Esophagus squamous epithelium (tissue), 5 donors: ENCODE measurements at places on chromosomes 16 and 17. TPM values are rescaled to one million over a fixed set of nuclear protein-coding genes. Genes with fewer than 3 reads are reported as not detected.

Gene ALDOA
- total RNA-seq, result 1,534 TPM

Gene DOC2A
- total RNA-seq, result 0.76 TPM

Gene CIAPIN1
- 30.5 TPM for total RNA-seq

DNA sequence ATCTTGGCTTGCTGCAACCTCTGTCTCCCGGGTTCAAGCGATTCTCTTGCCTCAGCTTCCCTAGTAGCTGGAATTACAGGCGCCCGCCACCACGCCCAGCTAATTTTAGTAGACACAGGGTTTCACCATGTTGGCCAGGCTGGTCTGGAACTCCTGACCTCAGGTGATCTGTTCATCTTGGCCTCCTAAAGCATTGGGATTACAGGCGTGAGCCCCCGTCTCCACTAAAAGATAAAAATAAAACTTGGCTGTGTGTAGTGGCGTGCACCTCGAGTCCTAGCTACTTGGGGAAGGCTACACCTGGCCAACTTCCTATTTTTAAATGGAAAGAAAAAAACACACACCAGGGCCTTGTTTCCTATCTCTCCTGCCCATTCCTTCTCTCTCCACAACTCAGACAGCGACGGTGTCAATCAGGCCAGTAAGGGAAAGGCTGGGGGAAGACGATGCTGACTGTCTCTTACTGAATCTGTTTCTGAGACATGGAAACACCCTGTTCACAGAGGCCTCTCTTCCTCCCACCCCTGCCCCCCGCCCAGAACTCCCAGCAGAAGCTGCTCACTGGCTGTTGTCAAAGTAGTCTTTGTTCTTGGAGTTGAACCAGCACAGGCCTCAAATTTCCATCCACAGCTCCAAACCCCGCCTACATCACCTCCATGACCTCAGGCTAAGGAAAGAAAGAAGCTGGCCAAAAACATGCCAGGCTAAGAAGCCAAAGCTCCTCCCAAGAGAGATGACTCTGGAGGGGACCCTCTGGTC, 96.6 kb downstream of the NXN start:
- no peaks in the 10 kb centered on the region for H3K27me3 ChIP-seq
- no peak overlapping the region for H3K4me3 ChIP-seq
- peak overlapping the region; percentile 83 for H3K27ac ChIP-seq
- H3K4me1 ChIP-seq, result peaks cover 19% of the 10 kb centered on the region
- no peaks in the 10 kb centered on the region for H3K36me3 ChIP-seq

Gene CD300LB
- not detected for total RNA-seq

Gene ST6GALNAC2
- total RNA-seq, result 15.2 TPM

Gene CES5A
- total RNA-seq, result not detected

- no peak for DNase-seq
- H3K27ac ChIP-seq, result no peak overlapping the region
- no peaks in the 10 kb centered on the region for H3K4me1 ChIP-seq
- H3K36me3 ChIP-seq, result no peaks in the 10 kb centered on the region
- H3K4me3 ChIP-seq, result no peak overlapping the region
These were observed 82.2 kb upstream of the BRD7 start for GRCh38 chr16:50450957-50451356.

- peaks cover 54% of the 10 kb centered on the region for H3K4me1 ChIP-seq
- H3K4me3 ChIP-seq, result peak overlapping the region; percentile 99
- H3K36me3 ChIP-seq, result no peaks in the 10 kb centered on the region
These were observed 490 bp downstream of the GID4 start for GRCh38 chr17:18039535-18040260.

Gene CDH3
- 36.8 TPM for total RNA-seq

Gene TBC1D26
- not detected for total RNA-seq

DNA sequence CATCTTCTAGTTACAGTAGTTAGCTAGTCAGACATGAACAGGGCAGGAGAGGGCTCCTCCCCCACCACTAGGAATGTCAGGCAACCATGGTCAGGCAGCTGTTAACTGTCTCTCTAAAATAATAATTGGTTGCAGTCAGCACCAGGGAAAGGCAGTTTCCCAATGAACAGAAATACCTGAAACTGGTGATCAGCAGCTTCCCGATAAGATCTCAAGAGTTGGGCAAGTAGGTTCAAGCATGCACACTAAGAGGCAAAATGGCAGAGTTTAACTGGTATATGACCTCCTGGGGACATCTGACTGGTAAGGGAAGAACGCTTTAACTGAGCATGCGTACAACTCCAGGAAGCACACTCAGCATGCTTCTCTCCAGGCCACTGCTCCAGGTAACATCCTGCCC, 12.6 kb upstream of the XYLT1 start:
- H3K27ac ChIP-seq, result no peak overlapping the region
- no peak for DNase-seq
- peaks cover 21% of the 10 kb centered on the region for H3K27me3 ChIP-seq
- H3K36me3 ChIP-seq, result no peaks in the 10 kb centered on the region
- H3K4me3 ChIP-seq, result no peak overlapping the region

DNA sequence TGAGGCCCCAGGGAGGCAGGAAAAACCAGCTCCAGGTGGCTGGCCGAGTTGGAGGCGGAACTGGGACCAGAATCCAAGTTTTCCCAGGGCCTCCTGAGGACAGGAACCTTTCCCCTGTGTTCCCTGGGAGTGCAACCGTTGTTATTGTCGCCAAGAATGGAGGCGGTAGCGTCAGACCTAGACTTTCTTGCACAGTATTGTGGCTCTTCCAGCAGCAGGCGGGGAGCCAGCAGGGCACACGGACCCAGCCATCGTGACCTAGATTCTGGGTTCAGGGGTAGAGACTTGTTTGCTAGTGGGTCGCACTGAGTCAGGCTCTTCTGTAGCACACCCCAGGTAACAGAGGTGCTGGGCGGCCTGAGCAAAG, 667 bp upstream of the KIF19 start:
- no peak overlapping the region for H3K27ac ChIP-seq
- H3K4me3 ChIP-seq, result no peak overlapping the region
- peaks cover 10% of the 10 kb centered on the region for H3K27me3 ChIP-seq
- no peak for DNase-seq
- H3K36me3 ChIP-seq, result no peaks in the 10 kb centered on the region

Gene CCL2
- total RNA-seq, result 5.5 TPM

DNA sequence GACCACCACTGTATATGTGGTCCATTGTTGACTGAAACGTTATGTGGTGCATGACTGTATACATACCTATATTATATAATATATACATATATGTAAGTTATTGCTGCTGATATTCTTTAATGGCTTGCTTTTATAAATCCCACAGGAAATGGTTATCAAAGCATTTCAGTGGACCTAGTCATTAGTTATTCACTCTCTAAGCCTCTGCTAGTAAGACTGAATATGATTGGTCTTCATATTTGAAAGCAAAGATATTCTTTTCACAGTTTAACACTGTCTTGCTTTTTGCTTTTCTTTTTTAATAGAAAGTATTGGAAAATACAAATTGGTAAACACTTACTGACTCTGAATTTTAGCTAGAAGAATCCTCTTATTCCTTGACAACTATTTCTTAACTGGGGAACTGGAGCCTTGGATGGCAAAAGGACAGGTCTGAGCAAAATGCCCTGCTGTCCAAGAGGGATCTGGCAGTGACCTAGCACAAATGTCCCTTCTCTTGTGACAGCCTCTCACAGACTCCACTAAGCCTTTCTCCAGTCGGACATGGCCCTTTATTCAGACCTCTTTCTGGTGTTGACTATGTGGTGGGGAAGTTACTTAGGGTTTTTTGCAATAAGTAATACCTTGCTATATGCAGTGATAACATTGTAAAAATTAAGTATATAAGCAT, 14.7 kb upstream of the MYH2 start:
- H3K27me3 ChIP-seq, result no peaks in the 10 kb centered on the region
- H3K36me3 ChIP-seq, result no peaks in the 10 kb centered on the region
- no peak for DNase-seq
- H3K4me3 ChIP-seq, result no peak overlapping the region
- no peak overlapping the region for H3K27ac ChIP-seq

GRCh38 chr16:54285414-54286089, 1.0 kb downstream of the IRX3 start:
- H3K27ac ChIP-seq, result peak overlapping the region; percentile 97
- no peaks in the 10 kb centered on the region for H3K27me3 ChIP-seq
- peaks cover 38% of the 10 kb centered on the region for H3K4me1 ChIP-seq
- H3K36me3 ChIP-seq, result no peaks in the 10 kb centered on the region
- no peak for DNase-seq

Gene KIF19
- total RNA-seq, result 0.76 TPM

Gene SCNN1G
- total RNA-seq, result 5.4 TPM

GRCh38 chr16:71230122-71230845, at the start of gene HYDIN:
Gene HYDIN, minus strand, starts transcription at chr16:71230722. Its CDS starts 43,827 bp downstream, at chr16:71186895.
- H3K4me3 ChIP-seq, result no peak within 1 kb of the TSS
- H3K36me3 ChIP-seq, result no peaks in the 10 kb centered on the region
- no peaks in the 10 kb centered on the region for H3K27me3 ChIP-seq
- H3K27ac ChIP-seq, result no peak within 1 kb of the TSS
- DNase-seq, result no peak

- no peaks in the 10 kb centered on the region for H3K36me3 ChIP-seq
- H3K27ac ChIP-seq, result peak overlapping the region; percentile 92
- DNase-seq, result no peak
- peak overlapping the region; percentile 92 for H3K4me3 ChIP-seq
These were observed 996 bp downstream of the SLC25A10 start for GRCh38 chr17:81713004-81713555.

Gene HS3ST2
- 0.12 TPM for total RNA-seq

DNA sequence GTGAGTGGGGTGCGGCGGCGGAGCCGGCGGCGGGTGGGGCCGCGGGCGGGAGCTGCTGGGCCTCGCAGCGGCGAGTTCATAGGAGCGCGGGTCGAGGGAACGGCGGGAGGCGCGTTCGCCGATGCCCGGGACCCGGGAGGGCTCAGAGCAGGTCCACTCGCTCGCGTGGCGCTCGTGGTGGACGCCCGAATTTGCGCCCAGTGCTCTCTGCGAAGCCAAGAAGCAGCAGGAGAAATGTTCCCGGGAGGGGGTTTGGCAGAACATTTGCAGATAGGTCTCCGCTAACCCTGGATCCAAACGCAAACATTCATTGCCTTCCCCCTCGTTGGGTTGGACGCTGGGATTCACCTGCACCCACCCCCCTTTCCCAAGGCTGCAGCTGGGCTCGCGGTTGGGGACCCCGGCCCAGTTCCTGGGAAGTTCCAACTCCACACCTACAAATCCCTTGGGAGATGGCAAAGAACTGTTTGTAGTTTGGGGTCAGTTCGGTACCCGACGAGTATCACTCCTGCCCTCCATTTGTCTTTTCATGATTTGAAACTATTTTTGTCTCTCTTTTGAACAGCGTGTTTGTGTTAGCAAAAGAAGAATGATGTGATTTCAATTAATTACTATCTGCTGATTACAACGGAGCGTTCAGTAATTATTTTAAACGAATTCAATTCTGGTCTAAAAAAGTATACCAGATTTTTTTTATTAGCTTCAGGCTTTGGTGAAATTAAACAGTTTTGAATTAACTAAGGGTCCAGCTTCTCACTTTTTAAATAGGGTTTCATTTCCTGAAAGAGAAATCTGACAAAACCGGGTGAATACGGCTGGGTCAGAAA, 2.3 kb downstream of the NTN1 start:
- peak overlapping the region; percentile 71 for H3K4me3 ChIP-seq
- peak overlapping the region; percentile 75 for H3K27ac ChIP-seq
- H3K4me1 ChIP-seq, result peaks cover 18% of the 10 kb centered on the region
- H3K27me3 ChIP-seq, result no peaks in the 10 kb centered on the region

- peaks cover 3% of the 10 kb centered on the region for H3K4me1 ChIP-seq
- no peak overlapping the region for H3K27ac ChIP-seq
- no peaks in the 10 kb centered on the region for H3K27me3 ChIP-seq
- DNase-seq, result no peak
- H3K36me3 ChIP-seq, result no peaks in the 10 kb centered on the region
These were observed 8.2 kb downstream of the DCAF7 start for GRCh38 chr17:63558441-63558840.

Gene GJD3
- 1.7 TPM for total RNA-seq

- H3K4me3 ChIP-seq, result no peak overlapping the region
These were observed 15.0 kb upstream of the PITPNA start for GRCh38 chr17:1577583-1578013.

GRCh38 chr17:733743-734142, 1.3 kb downstream of the TLCD3A start:
- DNase-seq, result no peak
- H3K36me3 ChIP-seq, result no peaks in the 10 kb centered on the region
- H3K4me1 ChIP-seq, result peaks cover 23% of the 10 kb centered on the region

Gene ZNF624
- 2.9 TPM for total RNA-seq

GRCh38 chr17:7880076-7880868, 8.3 kb upstream of the CHD3 start:
- peaks cover 14% of the 10 kb centered on the region for H3K4me1 ChIP-seq
- no peak overlapping the region for H3K27ac ChIP-seq
- DNase-seq, result no peak
- no peaks in the 10 kb centered on the region for H3K27me3 ChIP-seq
- no peak overlapping the region for H3K4me3 ChIP-seq

- no peak for DNase-seq
- H3K27me3 ChIP-seq, result no peaks in the 10 kb centered on the region
- H3K4me3 ChIP-seq, result no peak overlapping the region
- peak overlapping the region; percentile 0 for H3K27ac ChIP-seq
These were observed 3.2 kb downstream of the B3GNT9 start for GRCh38 chr16:67147437-67148140.

GRCh38 chr17:65536573-65537342, 24.7 kb downstream of the AXIN2 start:
- peak overlapping the region; percentile 48 for H3K27ac ChIP-seq

DNA sequence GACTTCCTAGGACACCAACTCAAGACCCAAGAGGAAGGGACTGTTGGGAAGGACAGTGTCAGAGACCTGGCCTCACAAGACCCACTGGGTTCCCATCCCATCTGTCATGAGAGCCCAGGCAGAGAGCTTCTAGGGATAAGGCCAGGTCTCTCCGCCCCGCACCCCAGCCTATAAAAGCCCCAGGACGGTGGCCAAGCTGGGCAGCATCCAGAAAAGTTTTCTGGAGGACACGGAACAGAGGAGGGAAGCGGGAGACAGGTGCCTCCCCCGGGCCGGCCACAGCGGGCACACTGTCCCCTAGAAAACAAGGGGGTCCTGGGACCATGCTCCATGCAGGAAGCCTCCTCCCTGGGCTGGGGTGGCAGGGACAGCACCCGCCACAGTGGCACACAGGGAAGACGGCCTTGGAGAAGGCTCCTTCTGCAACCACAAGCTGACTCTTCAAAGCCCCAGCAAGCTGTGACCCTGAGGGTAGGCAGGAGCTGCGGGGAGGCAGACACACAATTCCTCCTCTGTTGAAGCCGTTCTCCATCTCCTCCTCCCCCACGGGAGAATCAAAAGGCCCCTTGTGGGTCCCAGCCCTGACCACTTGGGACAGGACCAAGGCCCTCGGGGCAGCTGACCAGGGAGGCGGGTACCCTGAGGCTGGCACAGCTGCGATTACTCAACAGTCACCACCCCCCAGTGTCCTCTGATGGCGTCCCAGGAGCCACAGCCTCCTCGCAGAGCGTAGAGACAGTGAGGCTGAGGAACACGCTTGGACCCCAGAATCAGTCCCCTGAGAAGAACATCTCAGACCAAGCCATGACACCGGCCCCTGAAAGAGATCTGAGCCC, 26.1 kb downstream of the TRPV3 start:
- H3K4me1 ChIP-seq, result no peaks in the 10 kb centered on the region
- no peak overlapping the region for H3K4me3 ChIP-seq
- H3K27me3 ChIP-seq, result peaks cover 43% of the 10 kb centered on the region
- no peaks in the 10 kb centered on the region for H3K36me3 ChIP-seq
- DNase-seq, result no peak
- H3K27ac ChIP-seq, result no peak overlapping the region
